ENCODE measurements at places on chromosomes 5 and 9.

DNA sequence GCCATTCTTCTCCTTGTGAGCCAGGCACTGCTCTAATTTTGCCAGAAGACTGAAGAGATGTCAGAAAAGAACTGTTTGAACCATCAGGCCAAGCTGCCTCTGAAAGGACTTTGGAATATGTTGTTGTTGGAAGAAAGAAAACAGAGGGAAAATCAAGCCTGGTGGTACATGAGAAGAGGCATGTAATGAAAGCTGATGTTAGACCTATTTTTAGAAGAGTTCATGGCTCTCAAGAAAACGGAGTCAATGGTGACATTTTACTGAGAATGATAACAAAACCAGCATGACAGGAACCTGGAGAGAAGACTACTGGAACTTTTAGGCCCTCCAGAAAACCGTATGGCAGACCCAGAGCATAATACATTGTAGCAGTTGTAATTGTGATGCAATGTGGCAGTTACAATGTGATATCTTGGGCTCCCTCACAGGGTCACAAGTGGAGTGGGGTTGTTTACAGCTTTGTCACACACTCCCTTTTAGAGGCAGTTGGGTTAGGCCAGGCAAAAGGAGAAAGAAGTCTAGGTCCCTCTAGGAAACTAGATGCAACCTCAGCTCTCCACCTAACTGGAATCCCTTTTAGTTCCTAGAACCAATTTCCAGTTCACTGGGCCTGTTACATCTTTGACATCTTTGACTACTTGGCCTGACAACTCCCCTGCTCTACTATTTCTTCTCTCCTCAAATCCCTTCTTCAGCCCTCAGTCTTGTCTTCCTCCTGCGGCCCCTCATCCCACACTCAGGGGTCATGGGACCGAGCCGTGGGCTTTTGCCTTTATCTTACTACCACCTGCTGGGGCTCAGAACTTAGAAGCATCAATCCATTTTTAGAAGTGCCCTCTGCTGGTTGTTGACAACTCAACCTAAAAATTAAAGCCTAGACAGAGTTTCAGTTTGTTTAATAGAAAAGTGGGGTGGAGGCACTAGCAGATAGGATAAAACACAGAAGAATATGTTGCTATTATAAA lies 61.2 kb upstream of the JAK2 start:
- peak; percentile 41 for DNase-seq

- no peak for DNase-seq
Observed at GRCh38 chr5:130747556-130747955, 417.5 kb downstream of the HINT1 start.

DNA sequence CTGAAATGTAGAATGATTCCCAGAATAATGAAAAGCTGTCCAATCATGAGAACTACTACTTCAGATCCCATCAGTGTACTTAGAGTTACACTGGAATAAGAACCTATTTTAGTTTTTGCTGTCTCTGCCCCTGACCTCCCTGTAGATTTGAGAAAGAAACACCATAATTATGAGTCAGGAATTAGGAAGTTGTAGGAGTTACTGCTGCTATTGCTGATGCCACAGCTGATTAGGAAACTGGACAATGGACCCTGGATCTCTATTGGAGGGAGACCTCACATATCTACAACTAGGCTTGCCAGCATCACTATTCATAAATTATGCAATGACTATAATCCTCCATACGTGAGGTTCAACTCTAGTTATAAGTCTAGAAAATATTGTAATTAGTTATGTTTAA lies 48.8 kb upstream of the EDIL3 start:
- DNase-seq, result no peak

GRCh38 chr5:138492560-138493045 lies 27.3 kb downstream of the EGR1 start:
- no peak for DNase-seq

GRCh38 chr9:23464275-23464674 lies 361.8 kb downstream of the ELAVL2 start:
- no peak for DNase-seq

GRCh38 chr9:126093771-126094170 lies 232.9 kb upstream of the MVB12B start:
- no peak for DNase-seq

- peak; percentile 89 for DNase-seq
Observed at GRCh38 chr9:92147030-92147851, 32.0 kb upstream of the SPTLC1 start.

DNA sequence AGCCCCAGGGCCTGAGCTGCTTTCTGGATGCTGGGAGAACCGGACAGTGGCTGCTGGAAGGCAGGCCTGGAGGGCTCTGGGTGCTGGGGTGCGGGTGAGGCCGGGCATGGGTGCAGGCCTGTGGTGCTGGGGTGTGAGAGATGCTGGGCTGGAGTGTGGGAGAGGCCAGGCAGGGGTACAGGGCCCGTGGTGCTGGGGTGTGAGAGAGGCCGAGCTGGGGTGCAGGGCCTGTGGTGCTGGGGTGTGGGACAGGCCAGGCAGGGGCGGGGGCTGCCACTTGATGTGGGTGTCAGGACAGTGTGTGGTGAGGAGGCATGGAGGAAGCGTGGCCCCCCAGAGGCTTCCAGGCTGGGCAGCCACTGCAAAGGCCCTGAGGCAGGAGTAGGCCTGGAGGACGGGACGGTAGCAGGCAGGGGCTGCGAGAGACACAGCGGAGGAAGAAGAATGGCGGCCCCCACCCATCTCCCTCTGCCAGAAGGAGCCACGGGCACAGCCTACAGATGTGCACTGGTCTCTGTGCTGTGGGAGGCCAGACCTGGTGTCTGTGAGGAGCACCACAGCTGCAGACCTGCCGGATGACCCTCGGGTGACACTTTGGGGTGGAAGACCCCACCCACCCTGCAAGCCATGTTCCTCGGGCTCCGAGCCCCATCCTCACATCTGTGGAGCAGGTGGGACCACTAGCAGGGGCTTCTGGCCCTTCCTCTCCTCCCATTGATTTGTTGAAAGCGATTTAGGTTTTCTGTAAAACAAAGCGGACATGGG lies 9.3 kb downstream of the NKD2 start:
- no peak for DNase-seq

DNA sequence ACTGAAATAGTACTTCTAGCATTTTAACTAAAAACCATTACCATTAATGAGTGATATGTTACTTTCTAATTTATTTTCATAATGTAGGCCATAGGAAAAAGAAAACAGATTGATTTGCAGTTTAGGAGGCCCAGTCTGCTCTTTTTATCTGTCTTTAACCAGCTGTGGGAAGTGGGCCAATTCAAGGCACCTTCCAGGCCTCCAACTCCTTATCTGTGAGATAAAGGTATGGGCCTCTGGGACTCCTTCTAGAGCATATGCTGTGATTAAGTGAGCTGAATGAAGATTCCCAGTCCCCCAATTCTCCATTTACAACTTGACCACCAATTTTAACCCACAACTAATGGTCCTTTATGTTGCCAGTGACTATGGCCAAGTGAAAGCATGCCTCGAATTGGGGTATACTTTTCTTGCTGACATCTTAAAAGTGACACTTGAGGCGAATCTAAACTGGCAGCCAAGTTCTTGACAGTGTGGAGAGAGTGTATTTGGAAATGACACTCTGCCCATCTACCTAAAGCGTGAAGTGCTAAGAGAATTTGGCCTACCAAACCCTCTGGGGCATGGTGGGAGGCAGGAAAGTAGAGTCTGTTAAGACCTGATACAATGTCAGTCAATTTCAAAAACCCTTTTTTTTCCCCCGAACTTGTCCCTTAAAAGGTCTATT lies 88.3 kb downstream of the PIK3R1 start:
- no peak for DNase-seq

- no peak for DNase-seq
Observed at GRCh38 chr9:77667151-77667550, 19.0 kb upstream of the GNA14 start.

- DNase-seq, result no peak
Observed at GRCh38 chr5:89443508-89443907, 560.5 kb upstream of the MEF2C start.

GRCh38 chr9:20692554-20692953 lies 8.5 kb downstream of the FOCAD start:
- DNase-seq, result no peak

GRCh38 chr9:110541950-110542349 lies 37.6 kb downstream of the SVEP1 start:
- DNase-seq, result no peak

DNA sequence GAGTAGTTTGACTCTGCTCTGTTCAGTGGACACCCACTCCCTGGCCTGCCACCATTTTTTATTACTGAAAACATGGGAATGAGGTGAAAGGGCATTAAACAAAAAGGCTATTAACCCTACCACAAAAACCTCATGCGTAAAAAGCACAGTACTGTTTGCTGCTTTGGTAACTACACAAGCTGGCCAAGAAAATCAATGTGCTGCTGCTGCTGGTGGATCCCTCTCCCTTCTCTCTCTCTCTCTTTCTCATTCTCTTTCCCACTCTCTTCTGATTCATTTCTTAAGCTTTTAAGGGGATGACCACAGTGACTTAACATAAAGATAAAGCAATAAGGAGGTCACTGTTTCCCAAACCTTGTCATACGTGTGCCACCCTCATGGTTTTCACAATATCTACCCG lies 183.2 kb upstream of the TBC1D2 start:
- no peak for DNase-seq

DNA sequence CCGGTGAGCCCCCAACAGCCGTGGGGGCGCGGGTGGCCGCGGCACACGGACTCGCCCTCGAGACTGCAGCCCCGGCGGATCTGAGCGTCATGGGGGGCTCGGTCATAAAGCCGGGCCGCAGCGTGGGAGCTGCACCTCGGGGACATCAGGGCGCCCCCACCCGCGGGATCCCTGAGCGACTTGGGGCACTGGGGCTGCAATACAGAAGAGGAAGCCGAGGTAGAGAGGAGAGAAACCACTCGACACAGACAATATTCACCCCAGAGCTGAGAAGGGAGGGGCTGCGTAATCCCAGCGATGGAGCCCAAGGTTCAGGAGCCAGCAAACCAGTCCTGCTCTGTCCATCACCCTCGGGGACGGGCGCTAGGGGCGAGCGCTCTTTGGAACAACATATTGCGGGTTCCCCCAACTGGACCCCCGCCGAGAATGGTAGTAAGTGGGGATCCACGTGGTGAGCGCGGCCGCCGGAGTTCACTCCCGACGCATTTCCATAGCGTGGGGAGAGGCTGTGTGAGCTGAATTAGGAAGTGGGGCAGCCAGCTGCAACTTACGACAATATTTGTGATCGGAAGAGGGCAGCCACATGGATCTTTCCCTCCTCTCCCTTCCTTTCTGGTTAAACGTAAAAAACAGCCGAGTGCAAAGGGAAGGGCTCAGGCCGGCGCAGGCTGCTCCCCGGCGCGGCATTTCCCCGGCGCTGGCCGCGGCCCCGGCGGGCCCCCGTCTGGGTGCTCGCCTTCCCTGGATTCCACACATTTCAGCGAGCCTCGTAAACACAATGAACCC lies 9.9 kb downstream of the PTCH1 start:
- DNase-seq, result peak; percentile 75

DNA sequence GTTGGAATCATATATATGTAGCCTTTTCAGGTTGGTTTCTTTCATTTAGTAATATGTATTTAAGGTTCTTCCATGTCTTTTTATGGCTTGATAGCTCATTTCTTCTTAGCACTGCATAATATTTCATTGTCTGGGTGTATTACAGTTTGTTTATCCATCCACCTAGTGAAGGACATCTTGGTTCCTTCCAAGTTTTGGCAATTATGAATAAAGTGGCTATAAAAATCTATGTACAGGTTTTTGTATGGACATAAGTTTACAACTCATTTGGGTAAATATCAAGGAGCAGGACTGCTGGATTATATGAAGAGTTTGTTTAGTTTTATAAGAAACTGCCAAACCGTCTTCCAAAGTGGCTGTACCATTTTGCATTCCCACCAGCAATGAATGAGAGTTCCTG lies 11.7 kb downstream of the PPP6C start:
- no peak for DNase-seq

DNA sequence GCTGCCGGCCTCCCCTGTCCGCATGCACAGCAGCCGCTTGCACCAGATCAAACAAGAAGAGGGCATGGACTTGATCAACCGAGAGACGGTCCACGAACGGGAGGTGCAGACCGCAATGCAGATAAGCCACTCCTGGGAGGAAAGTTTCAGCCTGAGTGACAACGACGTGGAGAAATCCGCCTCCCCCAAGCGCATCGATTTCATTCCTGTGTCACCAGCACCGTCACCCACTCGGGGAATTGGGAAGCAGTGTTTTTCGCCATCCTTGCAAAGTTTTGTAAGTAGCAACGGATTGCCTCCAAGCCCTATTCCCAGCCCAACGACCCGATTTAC lies 75.3 kb downstream of the PIP5K1B start:
- DNase-seq, result no peak

- no peak for DNase-seq
Observed at GRCh38 chr9:136090768-136091581, 4.1 kb downstream of the NACC2 start.

DNA sequence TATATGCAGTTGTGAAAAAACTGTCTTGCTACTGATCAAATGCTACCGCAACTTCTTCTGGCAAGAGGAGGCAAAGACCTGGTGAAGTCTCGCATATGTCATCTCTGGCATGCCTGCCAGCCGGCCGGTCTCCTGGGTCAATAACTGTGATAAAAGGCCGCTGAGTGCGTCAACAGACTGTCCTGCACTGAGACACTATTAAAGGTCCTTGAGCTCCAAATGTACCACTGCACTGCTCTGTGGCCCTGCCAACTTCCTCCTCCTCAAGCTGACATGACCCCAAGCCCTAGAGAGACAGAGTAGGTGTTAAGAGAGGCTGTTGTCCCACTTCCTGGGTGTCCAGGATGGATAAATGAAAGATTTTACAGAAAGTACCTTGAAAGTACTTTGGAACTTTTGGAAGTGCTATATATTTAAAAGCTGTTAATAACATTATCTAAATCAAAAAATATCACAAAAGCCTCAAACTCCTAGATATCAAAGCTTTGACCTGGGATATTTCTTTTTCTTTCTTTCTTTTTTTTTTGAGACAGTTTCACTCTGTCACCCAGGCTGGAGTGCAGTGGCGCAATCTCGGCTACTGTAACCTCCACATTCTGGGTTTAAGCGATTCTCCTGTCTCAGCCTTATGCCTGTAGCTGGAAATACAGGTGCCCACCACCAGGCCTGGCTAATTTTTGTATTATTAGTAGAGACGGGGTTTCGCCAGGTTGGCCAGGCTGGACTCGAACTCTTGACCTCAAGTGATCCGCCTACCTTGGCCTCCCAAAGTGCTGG lies 31.5 kb downstream of the RAPGEF1 start:
- DNase-seq, result no peak

Measured in epithelial cell of esophagus (primary cell).